Activated CD4-positive, alpha-beta T cell treated with anti-CD3 and anti-CD28 coated beads, Interleukin-2, amount 50 U/mL, for 4 hours (primary cell): ENCODE measurements at places on chromosomes 13 and 19.

DNA sequence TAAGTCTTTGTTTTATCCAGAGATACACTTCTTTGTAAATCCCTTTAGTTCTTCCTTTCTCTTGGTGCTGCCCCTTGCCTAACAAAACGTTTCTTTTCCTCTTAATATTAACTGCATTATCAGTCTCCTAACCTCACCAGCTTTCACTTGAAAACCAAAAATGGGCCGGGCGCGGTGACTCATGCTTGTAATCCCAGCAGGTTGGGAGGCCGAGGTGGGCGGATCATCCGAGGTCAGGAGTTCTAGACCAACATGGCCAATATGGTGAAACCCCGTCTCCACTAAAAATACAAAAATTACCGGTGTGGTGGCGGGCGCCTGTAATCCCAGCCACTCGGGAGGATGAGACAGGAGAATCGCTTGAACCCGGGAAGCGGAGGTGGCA is 329.8 kb upstream of the MIR17HG start:
- no peak for DNase-seq

GRCh38 chr19:38070573-38070972 is 153.4 kb downstream of the DPF1 start:
- DNase-seq: no peak

GRCh38 chr19:39871886-39872866 is 26.0 kb upstream of the FBL start:
- no peak for DNase-seq

DNA sequence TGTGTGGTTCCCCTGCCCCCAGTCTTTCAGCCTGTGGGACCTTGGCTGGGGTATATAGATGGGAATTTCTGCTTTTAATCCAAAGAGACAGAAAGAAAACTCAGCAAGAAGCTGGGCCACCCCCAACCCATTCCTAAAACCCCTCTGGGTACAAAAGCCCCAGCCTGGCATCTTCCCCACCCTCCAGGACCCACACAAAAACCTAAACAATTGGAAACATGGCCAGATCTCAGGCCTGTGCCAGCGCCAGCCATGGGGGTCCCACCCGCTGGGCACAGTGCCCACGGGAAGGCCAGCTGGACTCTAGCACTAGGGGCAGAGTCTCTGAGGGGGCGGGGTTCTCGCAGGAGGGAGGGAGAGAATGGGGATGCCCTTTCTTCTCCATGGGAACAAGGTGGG is 8.6 kb downstream of the LYL1 start:
- DNase-seq: no peak

DNA sequence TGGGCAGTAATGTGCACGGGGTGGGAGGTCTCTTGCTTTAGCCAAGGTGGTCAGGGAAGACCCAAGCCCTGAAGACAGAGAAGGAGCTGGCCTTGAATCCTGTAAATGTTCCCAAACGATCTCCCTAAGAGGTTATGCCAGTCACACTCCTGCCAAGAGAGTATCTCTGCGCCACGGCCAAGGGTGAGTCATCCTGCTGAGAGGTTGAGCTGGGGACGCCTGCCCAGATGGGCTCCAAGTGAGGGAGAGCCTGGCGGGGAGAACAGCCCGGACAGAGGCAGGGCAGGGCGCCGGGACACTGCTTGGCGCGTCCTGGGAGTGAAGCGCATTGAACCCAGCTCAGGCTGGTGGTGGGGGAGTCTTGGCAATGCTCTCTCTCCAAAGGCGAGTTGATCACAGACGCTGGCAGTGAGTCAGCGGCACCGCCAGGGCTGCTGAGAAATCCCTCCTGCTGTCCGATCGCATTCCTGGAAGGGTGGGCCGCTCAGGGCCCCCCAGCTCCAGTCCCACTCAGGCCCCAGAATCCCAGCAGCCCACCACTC is 16.4 kb downstream of the SULT2B1 start:
- DNase-seq: no peak

DNA sequence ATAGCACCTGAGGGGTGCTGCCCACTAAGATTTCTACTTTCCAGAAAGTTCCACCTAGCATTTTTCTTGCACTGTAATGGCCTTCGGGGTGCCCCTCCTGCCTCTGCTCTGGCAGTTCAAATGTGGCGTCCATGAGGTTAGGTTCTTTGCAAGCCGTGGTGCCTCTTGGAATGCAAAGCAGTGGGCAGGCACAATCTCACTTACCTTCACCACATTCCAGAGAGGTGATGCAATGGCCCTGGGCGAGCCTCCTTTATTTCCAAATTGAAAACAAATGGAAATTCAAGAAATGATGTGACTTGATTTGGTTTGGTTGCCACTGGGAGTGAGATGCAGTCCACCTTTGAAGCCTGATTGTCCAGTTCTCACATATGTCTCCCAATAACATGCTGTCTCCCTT is 46.9 kb downstream of the FGF9 start:
- no peak for DNase-seq

DNA sequence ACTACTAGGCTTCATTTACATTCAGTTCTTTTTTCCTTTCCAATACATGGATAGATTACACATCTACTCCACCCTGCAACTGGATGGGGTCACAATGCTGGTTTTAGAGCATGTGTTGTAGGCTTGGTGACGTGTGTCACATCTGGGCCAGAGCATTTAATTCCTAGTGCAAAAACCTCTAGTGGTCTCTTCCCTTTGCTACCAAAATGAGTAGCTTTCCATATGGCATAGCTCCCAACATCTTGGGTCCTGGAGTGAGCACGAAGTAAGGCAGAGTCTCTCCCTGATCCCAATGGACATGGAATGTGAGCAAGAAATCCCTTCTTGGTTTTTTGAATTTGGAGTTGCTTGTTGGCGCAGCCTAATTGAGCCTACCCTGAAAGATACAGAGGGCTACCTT is 51.7 kb downstream of the TNFSF11 start:
- DNase-seq: no peak

DNA sequence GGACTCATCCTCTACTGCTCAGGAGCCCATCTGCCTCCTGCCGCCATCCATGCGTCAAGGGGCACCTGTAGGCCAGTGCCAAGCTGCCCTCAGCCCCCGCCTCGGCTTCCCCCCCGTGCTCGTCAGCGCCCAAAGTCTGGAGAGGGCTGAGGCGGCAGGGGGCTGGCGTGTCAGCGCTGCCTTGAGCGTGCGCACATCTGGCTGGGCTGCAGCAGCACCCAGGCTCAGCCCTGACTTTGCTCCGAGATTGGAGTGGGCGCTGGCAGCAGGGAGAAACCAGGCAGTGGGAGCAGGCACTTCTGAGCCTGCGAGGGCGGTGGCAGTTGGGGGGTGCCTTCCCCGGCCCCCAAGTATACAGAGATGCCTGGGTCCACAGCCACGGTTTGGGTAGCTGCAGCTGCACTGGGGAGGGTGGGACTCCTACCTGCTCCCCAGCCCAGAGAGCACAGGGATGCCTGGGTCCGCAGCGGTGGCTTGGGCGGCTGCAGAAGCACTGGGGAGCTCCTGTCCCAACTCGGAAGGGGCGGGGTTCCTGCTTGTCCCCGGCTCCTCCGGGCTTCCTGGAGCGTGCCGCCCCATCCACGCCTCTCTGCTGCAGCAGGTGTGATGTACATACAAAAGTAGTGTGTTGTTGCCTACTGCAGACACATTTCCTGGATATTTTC is 44.8 kb upstream of the LPAR6 start:
- no peak for DNase-seq

GRCh38 chr13:101258071-101258470 is 158.2 kb downstream of the NALCN start:
- DNase-seq: peak; percentile 6

DNA sequence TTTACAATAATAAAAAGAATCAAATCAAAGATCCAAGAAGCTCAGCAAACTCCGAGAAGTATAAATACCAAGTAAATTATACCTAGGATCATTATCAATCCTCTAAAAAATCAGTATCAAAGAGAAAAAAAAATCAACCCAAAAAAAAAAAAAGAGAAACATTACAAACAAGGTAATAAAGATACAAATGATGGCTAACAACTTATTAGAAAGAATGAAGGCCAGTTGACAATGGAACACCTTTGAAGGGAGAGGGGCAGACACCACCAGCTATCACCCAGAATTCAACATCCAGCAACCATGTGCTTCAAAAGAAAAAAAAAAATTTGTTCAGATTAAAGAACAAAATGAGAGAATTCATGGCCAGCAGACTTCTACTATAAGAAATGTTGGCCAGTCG is 77.2 kb downstream of the ABCC4 start:
- DNase-seq: no peak

DNA sequence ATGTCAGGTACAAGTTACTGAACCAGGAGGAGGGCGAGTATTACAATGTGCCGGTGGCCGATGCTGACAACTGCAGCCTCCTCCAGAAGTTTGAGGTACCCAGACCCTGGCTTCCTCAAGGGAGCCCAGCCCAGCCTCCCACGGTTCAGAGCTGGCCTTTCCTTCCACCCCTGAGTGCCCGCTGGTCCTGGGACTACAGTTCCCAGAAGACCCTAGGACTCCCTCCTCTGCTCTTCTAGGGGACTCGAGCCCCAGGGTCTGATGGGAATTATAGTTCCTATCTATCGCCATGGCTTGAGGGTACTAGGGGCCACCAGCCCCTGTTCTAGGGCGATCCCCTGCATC is 11.0 kb downstream of the PRKCG start:
- no peak for DNase-seq

- no peak for DNase-seq
These were observed 14.2 kb downstream of the HAS1 start for GRCh38 chr19:51709575-51709974.

GRCh38 chr19:20237773-20238623 is 71.0 kb downstream of the ZNF486 start:
- peak; percentile 76 for DNase-seq

- no peak for DNase-seq
These were observed 4.1 kb downstream of the MAB21L1 start for GRCh38 chr13:35472323-35472881.

DNA sequence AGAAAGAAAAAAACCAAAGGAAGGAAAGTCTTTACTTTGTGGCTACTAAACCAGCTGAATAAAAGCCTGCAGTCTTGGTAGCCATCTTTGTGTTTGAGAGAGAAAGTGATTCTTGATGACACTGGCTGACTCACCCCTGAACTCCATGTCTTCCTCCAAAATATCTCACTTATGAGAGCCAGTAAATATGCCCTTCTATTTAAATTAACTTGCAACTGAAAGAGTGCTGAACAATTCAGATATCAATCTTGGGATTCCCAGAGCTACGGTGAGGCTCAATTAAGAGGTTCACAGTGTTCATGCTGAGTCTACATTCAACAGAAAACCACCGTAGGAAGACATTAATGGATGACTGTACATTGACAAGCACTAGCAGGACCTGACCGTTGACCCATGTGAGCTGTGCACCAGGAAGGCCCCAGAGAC is 57.9 kb downstream of the KCTD12 start:
- DNase-seq: no peak

- DNase-seq: no peak
These were observed 6.4 kb downstream of the ISYNA1 start for GRCh38 chr19:18431351-18432197.

- no peak for DNase-seq
These were observed 36.4 kb downstream of the TEX26 start for GRCh38 chr13:30968846-30969245.

DNA sequence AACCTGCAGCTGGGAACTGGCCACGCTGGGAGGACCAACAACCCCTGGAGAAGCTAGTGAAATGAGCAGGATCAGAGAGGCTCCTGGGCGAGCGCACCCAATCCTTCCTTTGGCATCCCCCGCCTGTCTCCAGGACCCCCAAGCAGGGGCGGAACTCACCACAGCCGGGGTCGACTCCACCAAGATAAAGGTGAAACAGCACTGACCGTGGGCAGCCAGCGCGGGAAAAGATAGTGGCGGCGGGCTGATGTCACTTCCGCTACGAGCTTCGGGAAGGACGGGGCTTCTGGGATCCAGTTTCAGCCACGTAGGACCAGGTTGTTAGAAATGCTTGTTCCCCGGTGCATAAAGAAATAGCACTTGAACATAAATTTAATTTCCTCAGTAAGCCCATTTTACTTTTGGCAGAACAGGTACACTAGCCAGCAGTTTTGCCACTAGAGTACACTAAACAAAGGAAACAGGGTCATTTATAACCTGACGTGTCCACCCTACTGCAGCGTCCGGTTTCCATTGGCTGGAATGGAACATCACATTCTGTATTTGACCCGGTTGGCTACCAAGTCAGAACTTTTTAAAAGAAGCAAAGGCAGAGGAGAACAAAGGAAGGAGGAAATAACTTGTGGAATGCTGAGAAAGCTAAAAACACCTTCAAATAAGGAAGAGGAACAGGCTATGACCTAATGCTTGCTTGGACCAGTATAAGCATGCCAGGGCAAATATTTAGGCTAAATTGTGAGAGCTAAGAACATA is 25.5 kb upstream of the ZNF562 start:
- DNase-seq: no peak

DNA sequence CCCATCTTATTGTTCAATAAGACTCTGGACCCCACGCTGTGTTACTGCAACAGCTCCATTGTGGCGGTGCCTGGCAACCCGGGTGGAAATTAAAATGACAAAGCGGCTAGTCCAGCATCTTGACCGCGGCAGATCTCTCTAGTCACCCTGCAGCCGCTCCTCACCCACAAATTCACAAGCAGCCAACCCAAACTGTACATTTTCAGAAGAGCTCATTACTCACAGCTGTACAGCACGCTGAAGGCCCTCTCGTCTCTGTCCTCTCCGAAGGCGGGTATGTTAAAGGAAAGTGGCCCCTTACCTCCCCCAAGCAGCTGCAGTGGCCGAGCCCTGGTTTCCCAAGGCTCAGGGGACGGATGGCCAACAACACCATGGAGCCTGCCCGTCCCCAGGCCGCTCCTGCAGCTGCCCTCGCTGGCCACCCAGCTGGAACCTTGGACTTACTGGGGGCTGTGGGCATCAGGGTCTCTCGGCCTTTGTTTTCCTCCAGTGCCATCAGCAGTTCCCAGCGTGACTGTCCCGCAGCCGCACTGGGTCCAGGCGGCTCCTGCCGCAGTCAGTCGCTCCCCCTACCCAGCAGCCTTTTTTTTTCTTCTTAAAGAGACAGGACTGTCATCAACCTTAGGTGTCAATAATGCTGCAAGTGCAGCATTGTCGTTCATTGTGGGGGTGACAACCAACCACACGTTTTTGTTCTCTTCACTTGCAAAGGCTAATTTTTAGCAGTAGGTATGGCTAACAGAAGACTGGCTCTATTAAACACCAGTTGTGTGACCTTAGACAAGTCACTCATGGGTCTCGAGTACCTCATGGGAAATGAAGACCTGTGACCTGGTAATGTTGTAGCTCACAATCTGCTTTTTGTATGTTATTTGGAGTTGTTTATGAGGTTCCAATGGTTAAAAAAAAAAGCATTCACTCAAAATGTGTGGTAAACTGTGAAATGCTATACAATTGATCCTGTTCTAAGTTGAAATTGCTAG is at the start of gene SACS:
SACS (minus strand) TSS at position 532 of the 983 bp plus-strand sequence. CDS start 22,463 bp downstream, outside the sequence.
- no peak for DNase-seq

- DNase-seq: no peak
These were observed 870 bp downstream of the SPIB start for GRCh38 chr19:50419580-50420035.

GRCh38 chr19:44574186-44574950 is 39.0 kb upstream of the IGSF23 start:
- no peak for DNase-seq

GRCh38 chr13:20796791-20797508 is 23.2 kb upstream of the EEF1AKMT1 start:
- no peak for DNase-seq

GRCh38 chr19:3034656-3035541 is 5.8 kb upstream of the TLE2 start:
- no peak for DNase-seq

GRCh38 chr13:98796798-98797197 is 44.3 kb upstream of the SLC15A1 start:
- no peak for DNase-seq
